ENCODE measurements at places on chromosomes 7 and 10.

- DNase-seq: no peak
Measured at GRCh38 chr10:115044891-115045290, 48.3 kb upstream of the ATRNL1 start.

DNA sequence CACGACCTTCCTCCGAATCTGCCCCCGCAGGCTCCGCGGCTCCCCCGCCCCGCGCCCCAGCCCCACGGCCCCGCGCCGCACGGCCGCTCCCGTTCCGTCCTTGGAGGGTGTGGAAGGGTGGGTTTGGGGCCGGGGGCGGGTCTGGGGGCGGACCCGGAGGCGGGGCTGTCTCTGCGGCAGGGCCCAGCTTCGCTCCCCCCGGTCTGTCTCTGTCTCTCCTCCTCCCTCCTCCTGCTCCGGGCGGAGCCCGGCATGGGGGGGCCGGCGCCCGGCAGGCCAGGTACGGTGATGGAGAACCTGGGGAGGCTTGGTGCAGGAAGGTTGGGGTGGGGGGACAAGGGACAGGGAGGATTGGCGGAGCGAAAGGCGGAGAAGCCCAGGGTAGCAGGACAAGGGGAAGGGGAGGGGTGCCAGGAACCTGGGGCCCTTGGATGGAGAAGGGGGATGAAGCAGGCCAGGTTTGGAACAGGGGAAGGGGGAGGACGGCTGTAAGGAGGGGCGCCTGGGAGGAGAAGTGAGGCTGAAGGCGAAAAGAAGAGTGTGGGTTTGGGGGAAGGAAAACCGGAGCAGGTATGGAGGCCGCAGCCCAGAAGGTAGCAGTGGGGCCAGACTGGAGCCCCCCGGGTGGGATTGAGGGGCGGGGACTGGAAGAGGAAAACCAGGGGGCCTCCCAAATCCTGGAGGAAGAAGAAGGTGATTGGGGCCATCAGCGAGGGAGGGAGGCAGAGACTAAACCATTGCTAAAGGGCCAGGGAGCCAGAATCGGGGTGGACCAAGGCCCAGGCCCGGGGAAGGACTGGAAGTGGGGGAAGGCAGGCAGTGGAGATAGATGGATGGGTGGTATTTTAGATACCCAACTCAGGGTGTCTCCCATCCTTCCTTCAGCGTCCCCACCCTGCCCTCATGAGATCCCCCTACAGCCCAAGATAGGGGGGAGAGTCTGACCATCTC is at the start of gene NYAP1:
NYAP1 (plus strand) TSS at position 206 of the 951 bp plus-strand sequence. CDS start 1,385 bp downstream, outside the sequence.
- peak; percentile 72 for DNase-seq

GRCh38 chr7:131600085-131600881 is 43.9 kb upstream of the PODXL start:
- DNase-seq: no peak

DNA sequence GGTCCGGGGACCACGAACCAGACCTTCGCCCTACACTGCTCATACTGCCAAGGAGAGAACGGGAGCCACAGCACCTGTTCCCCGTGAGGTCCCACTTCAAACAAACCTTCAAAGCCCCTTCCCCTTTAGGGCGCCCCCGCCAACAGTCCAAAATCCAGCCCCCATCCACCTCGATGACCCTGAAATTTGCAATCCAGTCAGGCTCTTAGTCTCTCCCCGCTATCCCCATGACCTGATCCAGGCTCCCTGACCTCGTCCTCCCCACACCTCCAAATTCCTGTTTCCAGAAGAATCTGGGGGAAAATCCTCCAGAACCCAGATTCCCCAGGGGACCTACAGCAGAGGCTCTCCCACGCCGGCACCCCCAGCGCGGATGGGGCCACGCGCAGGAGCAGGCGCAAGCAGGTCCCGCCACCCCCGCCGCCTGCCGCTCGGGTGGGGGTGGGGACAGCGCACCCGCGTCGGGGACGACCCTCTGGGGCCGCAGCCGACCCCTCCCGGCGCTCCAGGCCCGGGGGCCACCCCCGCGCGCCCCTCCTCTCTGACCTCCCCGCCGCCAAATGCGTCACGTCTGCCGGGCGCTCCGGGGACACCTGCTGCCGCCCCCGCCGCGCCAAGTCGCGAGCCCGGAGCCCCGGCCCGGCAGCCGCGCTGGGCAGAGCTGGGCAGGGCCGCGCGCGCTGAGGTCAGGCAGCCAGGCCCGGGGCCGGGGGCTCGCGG is 753 bp downstream of the CAMK2B start:
- no peak for DNase-seq

DNA sequence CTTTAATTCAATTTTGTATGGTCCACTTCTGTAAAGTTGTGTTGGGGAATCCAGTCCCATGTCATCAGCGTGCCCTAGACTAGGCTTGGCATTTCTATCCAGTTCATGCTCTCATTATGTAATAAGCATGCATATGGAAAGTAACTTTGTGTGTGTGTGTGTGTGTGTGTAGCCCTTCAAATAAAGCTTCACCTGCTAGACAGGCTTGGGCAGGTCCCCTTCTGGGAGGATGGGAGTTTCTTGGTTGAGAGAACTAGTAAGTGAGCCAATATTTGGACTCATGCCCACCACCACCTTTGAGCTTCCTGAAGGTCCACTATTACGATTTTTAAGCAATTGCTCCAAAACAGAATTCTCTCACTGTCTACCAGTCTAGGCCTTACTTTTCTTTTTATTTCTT is 6.9 kb downstream of the BZW2 start:
- peak; percentile 13 for DNase-seq

GRCh38 chr10:69802424-69803161 is 887 bp downstream of the COL13A1 start:
- no peak for DNase-seq

GRCh38 chr7:101494602-101495329 is 132.1 kb downstream of the COL26A1 start:
- no peak for DNase-seq

DNA sequence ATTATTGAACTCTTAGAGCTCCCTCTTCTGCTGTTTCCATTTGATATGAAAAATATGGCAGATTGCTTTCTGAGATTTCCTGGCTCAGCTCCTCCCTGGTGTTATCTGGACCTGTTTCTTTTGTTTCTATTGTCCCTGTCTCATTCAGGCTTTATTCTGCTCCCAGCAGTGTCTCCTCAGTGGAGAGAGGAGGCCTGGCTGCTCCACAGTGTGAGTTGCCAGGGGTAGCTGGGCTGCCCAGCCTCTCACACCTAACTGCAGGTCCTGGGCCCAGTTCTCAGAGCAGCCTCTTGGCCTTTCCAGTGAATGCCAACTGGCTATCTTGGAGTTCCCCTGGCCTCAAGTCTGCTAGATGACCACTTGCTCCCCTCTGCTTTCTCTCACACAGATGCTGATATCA is 127.0 kb downstream of the VPS41 start:
- DNase-seq: no peak

DNA sequence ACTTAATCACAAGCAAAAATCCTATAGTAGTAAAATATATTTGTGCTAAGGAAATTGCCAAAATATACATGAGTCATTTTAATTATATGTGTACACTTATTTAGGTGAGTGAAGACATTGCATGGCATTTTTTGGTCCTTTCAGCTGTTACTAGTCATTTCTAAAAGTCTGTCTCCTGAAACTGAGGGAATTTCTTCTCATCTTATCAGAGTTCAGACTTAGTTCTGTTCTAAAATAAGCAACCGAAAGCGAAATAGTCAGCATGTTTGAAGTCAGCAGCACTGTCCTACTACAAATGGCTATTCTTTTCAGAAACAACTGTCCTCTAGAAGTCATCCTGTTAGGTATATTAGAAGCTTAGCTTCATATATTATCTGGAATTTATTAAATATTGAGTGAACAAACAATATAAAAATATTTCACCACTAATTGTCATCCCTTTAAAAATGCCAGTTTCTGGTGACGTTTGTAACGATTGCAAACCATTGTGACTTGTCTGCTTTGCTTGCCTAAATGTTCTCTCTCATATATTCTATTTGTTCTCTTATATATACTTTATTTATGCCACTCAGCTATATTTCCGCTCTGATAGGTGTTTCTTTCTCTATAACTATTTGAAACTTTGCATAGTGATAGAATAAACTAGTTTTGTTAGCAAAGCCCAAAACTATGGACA is 227.4 kb upstream of the KAT6B start:
- DNase-seq: no peak

- DNase-seq: no peak
Measured at GRCh38 chr10:113410618-113411017, 142.2 kb upstream of the HABP2 start.

DNA sequence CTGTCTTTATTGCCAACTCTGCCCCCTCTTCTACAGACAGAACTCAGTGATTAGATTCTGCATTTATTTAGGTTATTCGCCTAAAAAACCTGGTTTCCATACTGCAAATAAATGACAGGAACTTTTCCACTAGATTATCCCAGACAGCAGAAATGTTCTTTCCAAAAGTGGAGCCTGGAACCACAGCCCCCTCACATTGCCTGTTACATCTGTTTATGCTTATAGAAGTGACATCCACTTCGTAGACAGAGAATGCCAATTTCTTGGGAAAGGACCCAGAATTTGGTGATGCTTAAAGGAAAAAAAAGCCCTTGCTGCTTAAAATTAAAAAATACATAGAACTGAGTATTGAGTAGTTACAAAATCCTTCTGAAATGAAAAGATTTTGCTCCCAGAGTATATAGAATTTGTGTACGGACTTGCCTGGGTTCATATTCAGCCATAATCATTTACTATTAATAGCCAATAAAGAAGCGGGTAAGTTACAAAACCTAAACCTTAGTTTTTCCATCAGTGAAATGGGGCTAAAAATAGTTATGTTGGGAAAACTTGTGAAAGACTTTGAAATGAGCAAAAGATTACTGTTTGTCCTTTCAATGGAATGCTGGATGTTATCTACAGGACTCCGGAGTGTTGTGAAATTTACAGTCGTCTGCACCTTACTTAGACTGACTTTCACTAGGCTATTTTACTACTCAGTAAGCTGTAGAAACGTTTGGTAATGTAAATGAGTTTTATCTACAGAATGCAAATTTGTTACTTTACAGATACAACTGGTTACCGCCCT is 1.1 kb upstream of the PPP1R9A start:
- no peak for DNase-seq

DNA sequence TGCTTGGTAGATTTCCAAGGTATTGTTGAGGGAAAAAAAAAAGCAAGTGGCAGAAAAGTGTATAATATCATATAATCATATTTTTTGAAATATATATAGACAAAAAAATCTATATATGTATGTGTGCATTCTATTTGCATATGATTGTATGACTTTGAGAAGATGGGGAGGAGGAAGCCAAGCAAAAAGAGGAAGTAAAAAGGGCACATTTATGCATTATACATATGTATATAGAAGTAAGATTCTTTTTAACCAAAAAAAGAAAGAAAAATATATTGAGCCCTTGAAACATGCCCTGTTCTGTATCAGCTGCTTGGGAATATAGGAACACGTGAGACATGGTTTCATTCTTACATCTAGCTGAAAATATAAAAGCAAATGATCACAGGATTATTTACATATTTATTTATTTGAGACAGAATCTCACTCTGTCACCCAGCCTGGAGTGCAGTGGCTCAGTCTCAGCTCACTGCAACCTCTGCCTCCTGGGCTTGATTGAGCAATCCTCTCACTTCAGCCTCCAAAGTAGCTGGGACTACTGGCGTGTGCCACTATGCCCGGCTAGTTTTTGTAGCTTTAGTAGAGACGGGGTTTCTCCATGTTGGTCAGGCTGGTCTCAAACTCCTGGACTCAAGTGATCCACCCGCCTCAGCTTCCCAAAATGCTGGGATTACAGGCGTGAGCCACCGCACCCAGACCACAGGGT is 18.0 kb upstream of the SLF2 start:
- no peak for DNase-seq

GRCh38 chr7:52211930-52212329 is 823.5 kb upstream of the POM121L12 start:
- DNase-seq: no peak

- no peak for DNase-seq
Measured at GRCh38 chr7:91311839-91312238, 47.6 kb downstream of the FZD1 start.

GRCh38 chr10:117362313-117362712 is 12.9 kb downstream of the PDZD8 start:
- no peak for DNase-seq

- DNase-seq: no peak
Measured at GRCh38 chr10:98963608-98964007, 272.0 kb downstream of the HPSE2 start.

DNA sequence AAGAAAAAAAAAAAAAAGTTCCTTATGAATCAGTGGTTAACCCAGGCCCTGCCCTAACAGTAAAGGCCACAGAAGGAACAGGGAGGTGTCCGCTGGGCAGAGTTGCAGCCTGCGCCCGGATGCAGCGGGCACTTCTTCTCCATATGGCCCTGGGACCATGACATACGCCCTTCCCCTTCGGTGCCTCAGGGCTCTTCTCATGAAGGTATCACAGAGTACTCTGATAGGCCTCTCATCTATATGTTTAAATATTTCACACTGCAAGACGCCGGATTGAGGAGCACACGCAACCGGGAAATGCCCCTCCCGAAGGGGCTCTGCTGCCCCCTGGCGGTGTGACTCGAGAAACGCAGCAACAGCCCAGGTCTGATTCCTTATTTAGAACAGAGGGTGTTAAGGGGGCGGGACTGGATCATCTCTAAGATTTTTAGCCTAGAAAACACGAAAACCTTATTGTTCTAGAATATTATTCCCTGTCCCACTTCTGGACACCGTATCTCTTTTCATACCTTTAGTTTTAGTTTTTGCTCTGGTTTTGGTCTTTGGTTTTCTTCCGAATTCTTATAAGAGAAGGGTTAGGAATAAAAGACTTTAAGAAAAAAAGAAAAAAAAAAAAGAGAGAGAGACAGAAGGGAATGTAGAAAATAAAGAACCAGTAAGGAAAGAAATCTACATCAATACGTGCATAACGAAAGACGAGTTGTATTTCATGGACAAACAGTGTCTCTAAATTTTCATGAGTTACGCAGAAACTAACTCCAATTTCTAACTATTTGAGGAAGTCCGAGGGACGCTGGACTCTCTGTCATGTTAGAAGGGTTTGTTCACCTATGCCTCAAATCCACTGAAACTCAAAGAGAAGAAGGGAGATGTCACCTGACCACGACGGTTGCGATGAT is 12.0 kb downstream of the DAGLB start:
- peak; percentile 80 for DNase-seq

GRCh38 chr7:124720195-124720594 is 45.4 kb downstream of the GPR37 start:
- no peak for DNase-seq

DNA sequence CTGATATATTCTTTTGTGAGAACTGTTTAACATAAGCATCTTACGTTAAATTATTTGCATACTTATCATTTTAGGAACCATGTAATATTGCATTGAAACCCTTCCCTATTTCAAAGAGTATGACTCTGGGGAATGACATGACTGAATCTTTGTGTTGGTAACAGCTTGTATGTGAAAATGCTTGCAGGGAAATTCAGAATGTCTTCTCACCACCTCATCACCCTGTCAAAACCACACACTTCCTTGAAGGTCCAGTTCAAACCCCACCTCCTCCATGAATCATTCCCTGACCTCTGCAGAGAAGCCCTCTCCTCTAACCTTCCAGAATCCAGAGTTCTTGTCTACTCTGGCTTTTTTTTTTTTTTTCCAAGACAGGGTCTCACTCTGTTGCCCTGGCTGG is 26.3 kb upstream of the NKX2-3 start:
- no peak for DNase-seq

GRCh38 chr10:110496553-110497437 is 912 bp upstream of the DUSP5 start:
- no peak for DNase-seq
